IMR-90 (cell line): ENCODE measurements at places on chromosomes 16 and 17.

GRCh38 chr17:34580685-34581445 lies 1.5 kb downstream of the TMEM132E start:
- no peak for DNase-seq

DNA sequence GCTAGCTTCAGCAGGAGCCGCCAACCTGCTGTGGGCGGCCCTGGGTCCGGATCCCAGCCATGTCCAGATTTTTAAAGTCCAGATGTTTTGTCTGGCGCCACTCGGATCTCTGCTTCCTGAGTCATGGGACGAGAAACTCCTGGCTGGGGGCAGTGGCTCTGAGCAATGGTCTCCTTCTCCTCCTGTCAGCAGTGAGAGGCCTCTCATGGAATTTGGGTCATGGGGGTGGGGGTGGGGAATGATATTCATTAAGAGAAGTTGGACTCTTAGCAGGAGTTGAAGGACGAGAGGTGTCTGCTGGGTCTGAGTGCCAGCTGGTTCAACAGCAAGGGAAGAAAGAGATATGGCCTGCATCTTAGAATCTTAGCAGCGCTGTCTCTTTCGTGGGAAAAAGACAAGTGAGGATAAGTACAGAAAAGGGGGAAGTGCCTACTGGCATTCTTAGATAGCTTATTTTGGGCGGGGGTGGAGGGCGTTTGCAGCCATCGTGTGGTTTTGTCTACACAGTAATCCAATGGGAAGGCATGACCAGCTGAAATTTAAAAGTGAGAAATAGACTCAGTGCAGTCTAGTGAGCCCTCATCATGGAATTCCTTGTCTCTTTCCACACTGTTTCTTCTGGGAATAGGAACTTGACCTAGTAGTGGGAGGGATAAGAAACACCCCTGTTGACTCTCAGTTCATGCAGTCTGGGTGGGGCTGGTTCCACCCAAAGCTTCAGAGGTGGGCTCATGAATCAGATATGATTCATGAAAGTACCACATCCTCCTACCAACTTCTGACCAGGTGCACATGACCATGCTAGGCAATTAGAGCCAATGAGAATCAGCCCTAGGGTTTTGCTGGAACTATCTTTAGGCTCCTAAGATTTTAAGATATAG lies 80.5 kb downstream of the MYH13 start:
- peak; percentile 26 for DNase-seq

- DNase-seq, result peak; percentile 69
These were observed 13.1 kb downstream of the MYH11 start for GRCh38 chr16:15843635-15844279.

DNA sequence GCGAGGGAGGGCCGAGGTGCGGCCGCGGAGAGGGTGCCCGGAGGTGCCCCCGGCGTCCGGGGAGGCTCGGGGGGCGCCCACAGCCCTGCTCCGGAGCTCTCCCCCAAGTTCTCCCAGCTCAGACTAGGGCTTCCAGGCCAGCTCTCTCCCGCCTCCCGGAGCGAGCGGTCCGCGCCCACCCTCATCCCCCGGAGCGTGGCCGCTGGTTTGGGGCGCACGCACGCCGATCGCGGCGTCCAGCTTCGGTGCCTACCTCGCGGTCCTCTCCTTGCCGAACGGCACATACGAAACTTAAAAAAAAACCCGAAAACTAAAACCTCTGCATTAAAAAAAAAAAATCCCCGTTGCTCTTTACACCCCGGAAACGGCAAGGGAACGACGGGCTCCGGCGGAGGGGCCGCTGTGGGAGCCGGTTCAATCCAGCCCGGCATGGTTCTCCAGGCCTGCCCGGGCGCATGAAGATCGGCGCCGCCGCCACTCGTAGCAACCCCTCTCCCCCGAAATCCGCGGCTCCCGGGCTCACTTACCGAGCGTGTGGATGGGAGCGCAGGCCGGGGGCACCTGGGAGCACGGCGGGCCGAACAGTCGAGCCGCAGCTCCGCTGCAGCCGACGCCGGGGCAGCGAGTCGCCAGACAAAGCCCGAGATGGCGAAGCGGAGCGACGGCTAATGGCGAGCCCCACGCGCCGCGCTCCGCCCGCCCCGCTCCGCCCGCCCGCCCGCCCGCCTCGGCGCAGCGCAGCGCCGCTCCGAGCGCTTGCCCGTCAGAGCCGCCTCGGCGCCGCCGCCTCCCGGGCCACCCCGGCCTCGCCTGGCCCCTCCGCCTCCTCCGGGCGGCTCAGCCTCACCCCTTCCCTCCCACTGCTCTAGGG lies 973 bp upstream of the UBTF start:
- DNase-seq, result peak; percentile 44

GRCh38 chr17:56488800-56489199 lies 104.7 kb upstream of the NOG start:
- DNase-seq, result no peak

DNA sequence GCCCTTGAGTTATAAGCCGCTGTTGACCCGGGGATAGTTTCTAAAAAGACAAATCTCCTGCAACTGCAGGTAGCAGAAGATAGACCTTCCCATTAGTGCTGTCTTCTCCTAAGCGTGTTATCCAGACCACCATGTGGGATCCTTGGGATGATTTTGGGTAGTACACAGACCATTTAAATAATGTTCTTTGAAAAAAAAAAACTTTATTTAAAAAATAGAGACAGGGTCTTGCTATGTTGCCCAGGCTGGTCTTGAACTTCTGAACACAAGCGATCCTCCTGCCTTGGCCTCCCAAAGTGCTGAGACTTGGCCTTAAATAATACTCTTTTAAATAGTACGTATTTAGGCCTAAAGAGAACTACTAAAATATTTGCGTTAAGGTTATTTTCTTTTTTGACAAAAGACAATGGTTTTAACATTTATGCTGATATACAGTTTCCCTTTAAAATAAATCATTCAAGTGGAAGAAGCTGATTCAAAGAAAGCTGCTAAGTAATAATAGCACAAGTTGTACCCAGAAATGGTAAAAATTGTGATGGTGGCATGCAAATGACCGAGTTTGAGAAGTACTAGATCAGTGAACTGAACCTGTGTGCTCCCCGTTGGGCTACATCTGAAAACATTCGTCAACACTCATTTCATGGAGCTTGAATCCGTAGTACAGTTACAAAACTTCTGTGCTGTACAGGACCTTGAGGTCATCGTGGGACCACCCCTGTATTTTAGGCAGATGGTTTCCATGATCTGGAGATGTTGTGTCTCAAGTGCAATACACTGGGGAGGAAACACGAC lies 24.0 kb downstream of the SMARCE1 start:
- DNase-seq, result no peak

- DNase-seq, result peak; percentile 24
These were observed 90.1 kb upstream of the GSE1 start for GRCh38 chr16:85522842-85523601.

- no peak for DNase-seq
These were observed 51.0 kb upstream of the NOL11 start for GRCh38 chr17:67666710-67667109.

DNA sequence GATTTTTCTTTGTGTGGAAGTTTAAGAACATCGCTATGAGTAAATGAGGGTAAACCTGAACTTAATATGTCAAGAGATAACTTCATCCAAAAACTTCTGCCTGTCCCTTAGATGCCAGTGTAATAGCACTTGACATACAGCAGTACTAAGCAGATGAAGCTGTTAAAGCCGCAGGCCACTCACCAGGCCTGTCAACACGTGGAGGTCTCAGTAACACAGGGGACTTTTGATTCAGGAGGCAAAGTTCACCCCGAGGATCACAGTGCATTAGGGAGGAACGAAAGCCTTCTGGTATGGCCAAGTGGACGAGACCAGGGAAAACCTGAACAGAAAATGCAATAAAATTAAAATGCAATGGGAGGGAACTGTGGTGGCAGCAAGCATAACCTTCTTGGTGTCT lies 235.7 kb downstream of the CHD9NB start:
- DNase-seq, result no peak

DNA sequence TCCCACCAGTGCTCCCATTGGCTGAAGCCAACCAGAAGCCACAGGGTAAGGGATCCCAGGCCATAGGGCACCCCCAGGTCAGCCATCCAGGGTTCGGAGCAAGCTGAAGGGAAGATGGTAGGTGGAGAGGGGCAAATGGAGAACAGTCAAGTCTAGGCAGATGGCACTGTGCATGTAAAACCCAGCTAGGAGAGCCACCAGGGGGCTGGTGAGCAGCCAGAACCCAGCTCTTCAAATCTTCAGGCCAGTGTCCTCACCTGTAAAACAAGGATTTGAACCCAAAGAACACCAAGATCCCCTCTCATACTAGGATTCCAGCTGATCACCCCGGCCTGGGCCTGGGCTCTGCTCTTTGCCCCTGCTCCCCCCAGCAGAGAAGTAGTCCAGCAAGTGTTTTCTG lies 43.5 kb downstream of the GINS3 start:
- DNase-seq, result no peak

- peak; percentile 16 for DNase-seq
These were observed 91.4 kb upstream of the CCL2 start for GRCh38 chr17:34163646-34164045.

DNA sequence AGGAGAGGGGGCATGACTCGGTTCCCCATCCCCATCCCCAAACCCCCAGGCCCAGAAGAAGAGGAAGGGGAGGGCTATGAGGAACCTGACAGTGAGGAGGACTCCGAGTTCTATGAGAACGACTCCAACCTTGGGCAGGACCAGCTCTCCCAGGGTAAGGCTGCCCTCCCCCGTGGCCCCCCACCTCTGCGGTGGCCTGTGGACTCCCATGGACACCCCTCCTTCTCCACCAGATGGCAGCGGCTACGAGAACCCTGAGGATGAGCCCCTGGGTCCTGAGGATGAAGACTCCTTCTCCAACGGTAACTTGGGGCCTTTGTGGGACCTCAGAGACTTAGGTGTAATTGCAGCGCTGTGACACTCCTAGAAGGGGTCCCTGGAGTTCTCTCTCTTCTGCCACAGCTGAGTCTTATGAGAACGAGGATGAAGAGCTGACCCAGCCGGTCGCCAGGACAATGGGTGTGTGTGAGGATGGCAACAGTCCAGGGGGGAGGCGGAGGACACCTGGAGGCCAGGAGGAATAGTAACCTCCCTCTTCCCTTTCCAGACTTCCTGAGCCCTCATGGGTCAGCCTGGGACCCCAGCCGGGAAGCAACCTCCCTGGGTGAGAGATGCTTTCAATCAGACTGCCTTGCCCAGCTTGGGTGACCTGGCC lies 5.6 kb downstream of the CD19 start:
- no peak for DNase-seq

DNA sequence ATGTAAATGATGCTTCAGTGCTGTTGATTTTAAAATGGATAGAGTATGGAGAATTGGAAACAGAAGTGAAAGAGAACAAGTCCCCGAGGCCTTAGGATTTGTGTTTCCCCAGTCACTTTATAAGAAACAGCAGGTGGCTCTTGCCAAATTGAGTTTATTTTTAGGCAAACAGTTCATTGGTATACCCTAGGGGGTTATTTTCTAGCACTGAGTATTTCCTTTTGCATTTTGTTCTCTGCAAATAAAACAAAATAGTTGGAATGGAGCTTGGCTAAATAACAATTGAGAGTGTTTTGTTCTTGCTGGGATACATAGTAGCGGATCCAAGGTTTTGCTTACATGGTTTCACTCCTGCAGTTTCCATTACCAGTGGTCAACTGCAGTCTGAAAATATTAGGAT lies 591.1 kb upstream of the C16orf82 start:
- DNase-seq, result no peak
